ENCODE measurements at places on chromosomes 12 and 14.

DNA sequence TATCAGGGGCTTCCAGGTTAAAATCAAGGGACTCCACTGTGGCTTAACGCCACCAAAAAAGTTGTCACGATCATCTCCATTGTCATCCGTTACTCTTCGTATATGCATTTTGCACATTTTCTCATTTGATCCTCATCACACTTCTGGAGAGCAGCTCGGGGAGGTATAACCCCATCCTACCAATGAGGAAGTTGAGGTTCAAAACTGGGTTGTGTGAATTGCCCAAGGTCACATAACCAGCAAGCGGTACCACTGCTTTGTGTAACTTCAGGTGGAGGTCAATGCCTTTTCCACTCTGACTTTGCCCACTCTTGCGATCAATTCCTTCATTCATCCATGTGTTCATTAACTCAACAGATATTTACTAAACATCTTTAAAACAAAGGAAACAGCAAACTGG lies 71.1 kb upstream of the CCND2 start:
- no peak for DNase-seq

DNA sequence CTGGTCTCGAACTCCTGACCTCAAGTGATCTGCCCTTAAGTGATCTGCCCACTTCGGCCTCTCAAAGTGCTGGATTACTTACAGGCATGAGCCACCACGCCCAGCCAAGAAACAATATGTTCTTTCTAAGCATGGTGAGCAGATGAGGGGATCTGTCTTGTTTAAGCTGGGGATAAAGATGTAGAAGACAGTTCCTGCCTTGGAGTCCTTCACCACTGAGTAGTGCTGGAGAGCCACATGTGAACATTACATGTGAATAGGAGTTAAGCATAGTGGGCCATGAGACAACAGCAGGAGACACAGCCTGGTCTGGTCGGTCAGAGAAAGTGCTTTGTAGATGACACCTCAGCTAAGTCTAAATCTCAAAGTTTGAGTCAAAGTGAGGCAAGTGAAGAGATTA lies 26.0 kb downstream of the TMBIM6 start:
- no peak for DNase-seq

GRCh38 chr12:123833830-123834229 lies 71.7 kb downstream of the DNAH10 start:
- DNase-seq: no peak

- DNase-seq: no peak
These were observed 3.8 kb downstream of the LRP1 start for GRCh38 chr12:57131896-57132744.

- DNase-seq: no peak
These were observed 23.8 kb downstream of the GLIPR1L2 start for GRCh38 chr12:75414671-75415070.

GRCh38 chr14:47526591-47527244 lies 148.7 kb downstream of the MDGA2 start:
- DNase-seq: no peak

- no peak for DNase-seq
These were observed 6.6 kb downstream of the MAX start for GRCh38 chr14:65095633-65096205.

GRCh38 chr14:64221391-64222003 lies 72.7 kb downstream of the ESR2 start:
- no peak for DNase-seq

- DNase-seq: no peak
These were observed 165.1 kb downstream of the MON2 start for GRCh38 chr12:62631471-62632410.

DNA sequence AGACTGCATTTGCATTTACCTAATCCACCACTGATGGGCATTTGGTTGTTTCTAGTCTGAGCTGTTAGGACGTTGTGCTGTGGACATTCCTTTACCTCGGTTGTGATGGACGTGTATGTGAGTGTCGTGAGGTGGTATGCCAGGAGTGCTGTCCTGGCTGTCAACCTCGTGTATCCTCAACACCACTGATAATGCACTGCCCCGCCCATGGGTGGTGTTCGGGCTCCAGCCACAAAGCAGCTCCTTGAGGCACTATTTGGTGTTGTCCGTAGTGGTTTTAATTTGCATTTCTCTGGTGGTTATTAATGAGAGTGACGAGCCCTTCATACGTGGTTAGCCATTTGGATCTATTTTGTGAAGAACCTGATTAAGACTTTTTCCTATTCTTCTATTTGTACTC lies 87.6 kb downstream of the PPP2R5C start:
- DNase-seq: no peak

DNA sequence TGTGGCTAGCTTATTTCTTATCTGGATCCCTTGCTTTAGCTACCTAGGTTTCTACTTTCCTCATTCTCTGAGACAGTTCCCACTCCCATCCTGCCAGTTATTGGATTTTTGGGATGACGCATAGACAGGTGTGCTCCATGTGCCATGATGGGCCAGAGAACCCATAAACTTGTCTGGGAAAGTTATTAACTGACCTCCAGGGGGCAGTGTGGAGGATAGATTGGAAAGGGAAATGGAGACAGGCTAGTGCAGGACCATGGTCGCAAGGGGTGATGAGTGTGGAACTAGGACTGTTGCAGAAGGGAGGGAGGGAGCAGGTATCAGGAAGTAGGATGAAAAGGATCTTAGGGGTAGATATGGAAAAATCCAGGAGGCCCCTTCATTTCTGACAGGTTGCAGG lies 80.3 kb downstream of the ESRRB start:
- peak; percentile 28 for DNase-seq

- no peak for DNase-seq
These were observed 6.8 kb downstream of the RASSF9 start for GRCh38 chr12:85829391-85829790.

DNA sequence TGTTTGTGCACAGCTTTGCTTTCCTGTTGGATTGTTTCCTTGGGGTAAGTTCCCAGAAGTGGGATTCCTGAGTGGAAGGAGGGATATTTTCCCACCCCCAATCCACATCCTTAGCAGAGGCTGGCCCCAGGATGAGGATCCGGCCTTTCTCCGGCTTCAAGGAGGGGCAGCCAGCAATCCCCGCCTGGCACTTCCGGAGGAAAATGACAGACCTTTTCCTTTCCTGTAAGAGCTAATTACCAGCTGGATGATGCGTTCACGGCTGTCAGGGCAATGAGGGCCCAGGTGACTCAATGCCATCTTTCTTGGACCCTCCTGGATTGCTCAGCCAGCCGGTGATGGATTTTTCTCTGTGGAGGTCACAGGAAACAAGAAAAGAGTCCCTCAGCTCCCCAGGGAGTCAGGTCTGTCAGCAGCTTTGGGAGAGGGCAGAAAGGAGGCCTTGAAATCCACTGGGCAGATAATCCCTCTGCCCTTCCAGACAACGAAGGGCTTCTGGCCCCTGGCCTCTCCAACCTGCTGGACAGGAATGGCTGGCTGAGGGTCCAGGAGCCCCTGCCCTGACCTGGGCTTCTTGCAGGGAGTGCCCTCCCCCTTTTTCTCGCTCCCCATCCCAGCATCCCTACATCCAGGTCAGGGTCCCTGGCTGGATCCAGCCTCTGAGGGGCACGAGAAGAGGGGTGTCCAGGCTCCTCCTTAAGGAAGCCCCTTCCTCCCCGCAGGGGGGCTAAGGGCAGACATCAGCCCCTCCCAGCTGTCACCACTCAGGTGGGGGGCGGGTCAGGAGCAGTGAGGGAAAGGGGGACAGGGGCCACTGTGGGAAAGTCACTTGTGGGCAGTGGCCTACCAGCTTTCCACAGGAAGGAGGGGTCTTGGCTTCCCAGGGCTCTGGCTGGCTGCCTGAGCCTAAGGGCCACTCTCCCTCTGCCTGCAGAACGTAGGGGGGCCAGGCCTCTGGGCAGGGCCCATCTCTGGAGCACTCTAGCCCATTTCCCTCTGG lies 16.1 kb upstream of the CCDC85C start:
- no peak for DNase-seq

GRCh38 chr14:92688434-92689375 lies 59.7 kb downstream of the LGMN start:
- no peak for DNase-seq

DNA sequence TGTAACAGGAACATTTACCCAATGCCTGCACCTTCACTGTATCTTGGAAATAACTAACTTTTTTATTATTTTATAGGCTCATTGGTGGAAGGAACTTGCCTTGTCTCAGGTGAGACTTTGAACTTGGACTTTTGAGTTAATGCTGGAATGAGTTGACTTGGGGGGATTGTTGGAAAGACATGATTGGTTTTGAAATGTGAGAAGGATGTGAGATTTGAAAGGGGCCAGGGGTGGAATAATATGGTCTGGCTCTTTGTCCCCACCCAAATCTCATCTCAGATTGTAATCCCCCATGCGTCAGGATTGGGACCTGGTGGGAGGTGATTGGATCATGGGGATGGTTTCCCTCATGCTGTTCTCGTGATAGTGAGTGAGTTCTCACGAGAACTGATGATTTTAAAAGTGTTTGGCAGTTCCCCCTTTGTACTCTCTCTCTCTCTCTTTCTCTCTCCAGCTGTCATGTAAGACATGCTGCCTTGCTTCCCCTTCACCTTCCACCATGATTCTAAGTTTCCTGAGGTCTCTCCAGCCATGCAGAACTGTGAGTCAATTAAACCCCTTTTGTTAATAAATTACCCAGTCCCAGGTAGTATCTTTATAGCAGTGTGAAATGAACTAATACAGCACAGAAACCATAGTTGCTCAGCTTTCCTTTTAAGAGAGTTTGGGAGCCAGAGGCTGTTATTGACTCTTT lies 244.1 kb downstream of the BTG1 start:
- no peak for DNase-seq

DNA sequence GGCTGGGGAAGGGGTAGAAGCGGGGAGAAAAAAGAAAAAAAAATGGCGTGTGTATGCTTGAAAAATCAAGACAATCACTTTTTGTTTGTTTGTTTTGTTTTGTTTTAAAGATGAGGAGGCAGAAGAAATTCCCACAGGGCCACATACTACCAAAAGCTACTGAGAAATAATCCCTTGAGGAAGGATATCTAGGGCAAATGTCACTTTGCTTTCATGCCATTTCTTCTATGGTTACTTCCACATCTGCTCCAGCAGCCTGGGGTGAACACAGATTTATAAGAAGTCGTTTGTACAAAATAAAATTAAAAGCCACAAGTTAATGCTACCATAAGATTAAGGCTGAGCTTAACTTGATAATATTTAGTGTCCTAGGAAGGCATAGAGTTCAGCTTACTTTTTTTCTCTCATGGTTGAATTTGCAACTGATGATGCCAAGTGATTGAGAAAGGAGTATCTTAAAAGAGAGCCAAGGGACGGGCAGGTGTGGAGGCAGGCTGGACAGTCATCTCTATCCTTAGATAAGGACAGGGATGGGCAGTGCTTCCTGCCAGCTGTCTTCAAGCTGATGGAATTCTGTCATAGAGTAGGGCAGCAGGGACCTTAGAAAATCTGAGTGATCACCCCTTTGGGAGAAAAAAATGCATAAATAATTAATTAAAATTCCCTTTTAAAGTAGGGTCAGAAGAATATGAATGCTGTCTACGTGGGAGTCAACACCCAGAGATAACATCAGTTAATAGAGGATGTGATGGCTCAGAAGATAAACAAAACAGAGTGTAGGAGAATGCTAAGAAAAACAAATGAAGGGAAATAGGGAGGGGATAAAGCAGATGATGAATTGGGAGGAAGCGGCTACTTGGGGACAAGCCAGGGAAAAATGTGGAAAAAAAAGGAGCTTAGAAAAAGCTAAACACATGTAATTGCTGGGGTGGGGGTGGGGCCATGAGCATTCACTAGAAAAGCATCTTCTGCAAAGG lies 57.1 kb downstream of the DYRK2 start:
- DNase-seq: no peak

GRCh38 chr12:130815028-130815741 lies 23.9 kb downstream of the STX2 start:
- DNase-seq: no peak

DNA sequence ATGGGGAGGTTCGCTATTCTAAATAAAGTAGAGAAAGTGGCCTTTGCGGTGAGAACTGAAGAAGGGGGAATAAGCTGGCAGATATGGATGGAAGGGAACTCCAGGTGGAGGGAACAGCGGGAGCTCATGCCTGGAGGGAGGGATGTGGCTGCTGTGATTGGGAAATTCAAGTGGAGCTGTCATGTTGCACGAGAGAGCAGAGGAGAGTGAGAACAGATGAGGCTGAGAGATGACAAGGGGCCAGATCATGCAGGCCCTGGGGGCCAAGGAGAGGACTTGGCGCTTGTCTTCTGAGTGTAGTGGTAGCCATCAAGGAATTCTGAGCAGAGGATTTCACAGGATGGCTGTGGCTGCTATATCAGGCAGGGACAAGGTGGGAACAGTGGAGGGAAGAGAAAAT lies 35.0 kb downstream of the TGFB3 start:
- DNase-seq: no peak

DNA sequence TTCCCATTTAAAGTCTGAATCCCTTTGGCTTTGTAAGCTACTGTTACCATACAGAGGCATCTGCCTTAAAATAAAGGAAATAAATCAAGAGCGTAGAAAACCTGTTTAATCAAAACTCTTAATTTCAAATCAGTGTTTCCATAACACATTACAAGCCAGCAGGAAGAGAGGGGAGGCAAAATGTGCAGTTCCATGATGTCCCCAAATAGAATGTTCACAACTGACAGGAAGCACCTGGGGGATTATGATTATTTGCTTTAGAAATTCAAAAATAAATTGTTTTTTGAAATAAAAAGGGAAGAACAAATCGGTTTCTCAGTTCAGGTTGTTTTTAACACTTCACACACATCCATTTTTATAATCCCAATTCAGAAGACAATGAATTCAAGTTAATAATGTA lies 21.4 kb downstream of the SOCS2 start:
- DNase-seq: no peak

GRCh38 chr12:49019120-49019430 lies 499 bp upstream of the PRKAG1 start:
- no peak for DNase-seq

DNA sequence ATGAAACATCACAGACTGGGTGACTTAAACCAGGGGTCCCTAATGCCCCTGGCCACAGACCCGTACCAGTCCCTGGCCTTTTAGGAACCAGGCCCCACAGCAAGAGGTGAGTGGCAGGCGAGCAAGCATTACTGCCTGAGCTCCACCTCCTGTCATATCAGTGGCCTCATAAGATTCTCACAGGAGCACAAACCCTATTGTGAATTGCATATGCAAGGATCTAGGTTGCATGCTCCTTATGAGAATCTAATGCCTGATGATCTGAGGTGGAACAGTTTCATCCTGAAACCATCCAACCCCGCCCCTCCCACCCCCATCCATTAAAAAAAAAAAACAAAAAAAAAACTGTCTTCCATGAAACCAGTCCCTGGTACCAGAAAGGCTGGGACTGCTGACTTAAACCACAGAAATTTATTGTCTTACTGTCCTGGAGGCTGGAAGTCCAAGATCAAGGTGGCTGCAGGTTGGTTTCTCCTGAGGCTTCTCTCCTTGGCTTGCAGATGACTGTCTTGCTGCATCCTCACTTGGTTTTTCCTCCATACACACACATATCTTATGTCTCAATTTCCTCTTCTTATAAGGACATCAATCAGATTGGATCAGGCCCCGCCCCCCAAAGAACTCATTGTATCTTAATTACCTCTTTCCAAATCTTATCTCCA lies 235.9 kb downstream of the CHST11 start:
- DNase-seq: no peak

- DNase-seq: no peak
These were observed 130.7 kb downstream of the OTOGL start for GRCh38 chr12:80230068-80230467.

Measured in T-helper 1 cell (primary cell).